Prostate gland (tissue), 2 donors: ENCODE measurements at places on chromosomes 12 and 14. TPM values are rescaled to one million over a fixed set of nuclear protein-coding genes. Genes with fewer than 3 reads are reported as not detected.

DNA sequence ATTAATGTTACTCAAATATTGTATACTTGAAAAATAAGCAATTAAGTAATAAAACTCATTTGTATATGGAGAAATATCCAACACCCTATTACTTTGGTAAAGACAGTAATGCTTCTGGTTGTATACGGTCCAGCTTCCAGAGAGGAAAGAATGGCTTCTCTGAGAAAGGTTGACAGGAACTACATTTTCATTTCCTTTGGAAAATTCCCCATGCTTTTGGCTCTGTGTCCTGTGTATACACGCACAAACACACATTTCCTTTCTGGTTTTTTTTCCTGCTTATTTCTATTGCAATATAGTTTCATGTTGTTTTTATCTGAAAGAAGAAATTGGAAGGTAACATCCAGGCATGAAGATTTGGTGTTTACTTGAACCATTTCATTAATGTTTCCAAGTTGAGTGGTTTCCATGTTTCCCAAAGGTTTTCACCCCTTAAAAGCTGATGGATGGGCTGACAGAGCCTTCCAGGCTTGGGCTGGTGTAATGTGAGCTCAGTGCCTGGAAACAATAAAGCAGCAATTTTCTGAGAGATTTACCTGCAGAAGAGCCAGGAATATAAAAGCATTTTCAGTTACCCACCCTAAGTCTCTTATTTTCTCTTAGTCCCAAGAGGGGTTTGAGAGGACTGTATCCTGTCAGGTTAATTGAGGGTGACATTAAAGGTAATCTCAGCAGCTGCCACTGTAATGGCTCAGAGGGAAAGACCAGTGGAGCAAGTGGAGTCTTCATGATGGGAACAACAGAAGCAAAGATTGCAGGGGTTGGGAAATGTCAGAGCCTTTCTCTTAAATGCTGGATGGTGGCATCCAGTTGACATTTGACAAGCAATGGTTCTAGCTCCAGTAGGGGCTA, 33.4 kb upstream of the TMTC1 start:
- no peaks in the 10 kb centered on the region for H3K27me3 ChIP-seq
- no peaks in the 10 kb centered on the region for H3K36me3 ChIP-seq
- no peak overlapping the region for H3K4me3 ChIP-seq
- DNase-seq, result no peak

GRCh38 chr12:1928439-1929121, 10.1 kb upstream of the CACNA2D4 start:
- no peak overlapping the region for H3K27ac ChIP-seq
- H3K27me3 ChIP-seq, result no peaks in the 10 kb centered on the region
- DNase-seq, result no peak
- no peaks in the 10 kb centered on the region for H3K36me3 ChIP-seq
- H3K4me1 ChIP-seq, result no peaks in the 10 kb centered on the region
- H3K4me3 ChIP-seq, result no peak overlapping the region

DNA sequence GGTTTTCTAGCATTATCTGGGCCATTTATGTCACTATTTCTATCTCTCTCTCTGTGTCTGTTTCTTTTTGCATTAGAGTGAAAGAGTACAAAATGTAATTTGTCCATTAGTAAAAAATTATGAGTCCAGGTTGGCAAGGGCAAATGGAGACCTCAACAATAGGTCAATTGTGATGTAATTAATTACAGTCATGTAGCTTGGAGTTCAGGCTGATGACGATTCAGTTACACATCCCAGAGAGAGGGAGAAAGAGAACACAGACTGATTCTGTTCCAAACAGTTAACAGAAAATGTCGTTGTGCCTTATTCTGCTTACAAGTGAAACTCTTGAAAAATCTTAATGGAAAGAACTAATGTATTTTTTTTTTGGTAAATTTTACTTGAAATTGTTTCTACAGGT, 83.3 kb downstream of the ATXN7L3B start:
- H3K4me3 ChIP-seq, result no peak overlapping the region
- no peak for DNase-seq
- no peaks in the 10 kb centered on the region for H3K27me3 ChIP-seq
- no peaks in the 10 kb centered on the region for H3K36me3 ChIP-seq
- H3K27ac ChIP-seq, result no peak overlapping the region

The TEAD4 gene
- total RNA-seq, result 20.9 TPM

DNA sequence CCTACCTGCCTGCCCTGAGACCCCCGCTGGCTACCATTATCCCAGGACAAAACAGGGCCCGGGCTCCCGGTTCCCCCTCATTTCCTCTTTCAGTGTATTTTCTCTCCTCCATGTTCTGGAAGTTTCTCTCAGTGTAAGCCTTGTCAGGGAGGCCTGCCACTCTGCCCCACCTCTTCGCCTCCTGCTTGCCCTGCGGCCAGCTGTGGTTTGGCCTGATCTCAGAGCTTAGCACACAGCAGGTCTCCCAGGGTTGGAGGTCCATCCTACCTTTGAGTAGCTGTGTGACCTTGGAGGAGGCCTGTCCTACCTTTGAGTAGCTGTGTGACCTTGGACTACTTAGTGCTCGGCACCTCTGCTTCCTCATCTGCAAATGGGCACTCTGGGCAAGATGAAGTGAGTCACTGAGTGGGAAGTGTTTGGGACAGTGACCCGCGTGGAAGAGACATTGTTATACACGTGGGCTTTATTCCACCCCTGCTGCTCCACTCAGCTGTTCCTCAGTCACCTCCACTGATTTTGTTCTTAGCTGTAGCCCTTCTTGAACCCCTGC, 212.7 kb downstream of the ZFP36L1 start:
- DNase-seq, result no peak
- H3K27ac ChIP-seq, result no peak overlapping the region
- no peak overlapping the region for H3K4me3 ChIP-seq
- H3K36me3 ChIP-seq, result no peaks in the 10 kb centered on the region
- H3K4me1 ChIP-seq, result no peaks in the 10 kb centered on the region

The IFT43 gene
- total RNA-seq, result 43.1 TPM

GRCh38 chr12:4141348-4142270, 132.0 kb upstream of the CCND2 start:
- no peaks in the 10 kb centered on the region for H3K27me3 ChIP-seq
- no peaks in the 10 kb centered on the region for H3K36me3 ChIP-seq
- DNase-seq, result no peak
- H3K4me1 ChIP-seq, result no peaks in the 10 kb centered on the region
- H3K4me3 ChIP-seq, result no peak overlapping the region

DNA sequence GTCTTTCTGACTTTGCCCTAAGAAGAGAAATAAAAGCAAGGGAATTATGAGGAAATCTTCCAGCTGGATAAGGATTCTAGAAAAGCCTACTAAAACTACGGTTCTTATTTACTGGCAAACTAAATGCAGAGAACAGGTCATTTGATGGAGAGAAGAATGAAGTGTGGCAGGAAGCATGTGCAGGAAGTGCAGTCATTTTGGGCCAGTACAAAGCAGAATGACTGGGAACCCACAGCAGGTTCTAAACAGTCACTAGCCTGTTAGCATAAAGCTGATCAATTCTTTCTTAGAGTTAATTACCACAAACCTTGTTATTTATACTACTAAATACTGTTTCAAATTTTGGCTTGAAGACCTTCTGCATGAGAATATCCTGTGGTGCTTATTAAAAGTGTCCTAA, 36.7 kb downstream of the CFAP54 start:
- H3K27ac ChIP-seq, result no peak overlapping the region
- H3K4me1 ChIP-seq, result no peaks in the 10 kb centered on the region
- no peak overlapping the region for H3K4me3 ChIP-seq
- no peaks in the 10 kb centered on the region for H3K27me3 ChIP-seq
- no peak for DNase-seq

GRCh38 chr12:118850244-118850825, 131.0 kb upstream of the SRRM4 start:
- no peak overlapping the region for H3K27ac ChIP-seq
- DNase-seq, result no peak
- H3K4me3 ChIP-seq, result no peak overlapping the region
- no peaks in the 10 kb centered on the region for H3K4me1 ChIP-seq

The REP15 gene
- total RNA-seq, result 2.4 TPM

The LRTM2 gene
- not detected for total RNA-seq

DNA sequence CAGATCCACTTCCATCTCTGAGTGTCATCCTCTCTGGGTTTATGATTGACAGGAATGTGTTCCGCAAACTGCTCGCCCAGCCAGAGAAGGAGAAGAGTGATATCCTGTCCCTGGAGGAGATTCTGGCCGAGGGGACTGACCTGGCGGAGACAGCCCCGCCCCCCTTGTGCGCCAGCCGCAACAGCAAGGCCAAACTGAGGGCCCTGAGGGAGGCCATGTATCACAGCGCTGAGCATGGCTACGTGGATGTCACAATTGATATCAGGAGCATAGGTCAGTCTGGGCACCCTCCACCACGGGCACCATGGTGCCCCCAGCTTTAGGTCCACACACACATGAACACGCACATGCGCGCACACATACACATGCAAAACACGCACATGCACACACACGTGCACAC, 67.5 kb upstream of the PWP1 start:
- H3K4me3 ChIP-seq, result no peak overlapping the region
- H3K27ac ChIP-seq, result no peak overlapping the region
- H3K4me1 ChIP-seq, result no peaks in the 10 kb centered on the region
- DNase-seq, result no peak

The CMTM5 gene
- 1.5 TPM for total RNA-seq

- DNase-seq, result no peak
- no peak overlapping the region for H3K27ac ChIP-seq
- H3K36me3 ChIP-seq, result no peaks in the 10 kb centered on the region
- H3K4me1 ChIP-seq, result no peaks in the 10 kb centered on the region
- no peaks in the 10 kb centered on the region for H3K27me3 ChIP-seq
- H3K4me3 ChIP-seq, result no peak overlapping the region
Observed at GRCh38 chr12:28570811-28571210, 380.6 kb downstream of the CCDC91 start.

DNA sequence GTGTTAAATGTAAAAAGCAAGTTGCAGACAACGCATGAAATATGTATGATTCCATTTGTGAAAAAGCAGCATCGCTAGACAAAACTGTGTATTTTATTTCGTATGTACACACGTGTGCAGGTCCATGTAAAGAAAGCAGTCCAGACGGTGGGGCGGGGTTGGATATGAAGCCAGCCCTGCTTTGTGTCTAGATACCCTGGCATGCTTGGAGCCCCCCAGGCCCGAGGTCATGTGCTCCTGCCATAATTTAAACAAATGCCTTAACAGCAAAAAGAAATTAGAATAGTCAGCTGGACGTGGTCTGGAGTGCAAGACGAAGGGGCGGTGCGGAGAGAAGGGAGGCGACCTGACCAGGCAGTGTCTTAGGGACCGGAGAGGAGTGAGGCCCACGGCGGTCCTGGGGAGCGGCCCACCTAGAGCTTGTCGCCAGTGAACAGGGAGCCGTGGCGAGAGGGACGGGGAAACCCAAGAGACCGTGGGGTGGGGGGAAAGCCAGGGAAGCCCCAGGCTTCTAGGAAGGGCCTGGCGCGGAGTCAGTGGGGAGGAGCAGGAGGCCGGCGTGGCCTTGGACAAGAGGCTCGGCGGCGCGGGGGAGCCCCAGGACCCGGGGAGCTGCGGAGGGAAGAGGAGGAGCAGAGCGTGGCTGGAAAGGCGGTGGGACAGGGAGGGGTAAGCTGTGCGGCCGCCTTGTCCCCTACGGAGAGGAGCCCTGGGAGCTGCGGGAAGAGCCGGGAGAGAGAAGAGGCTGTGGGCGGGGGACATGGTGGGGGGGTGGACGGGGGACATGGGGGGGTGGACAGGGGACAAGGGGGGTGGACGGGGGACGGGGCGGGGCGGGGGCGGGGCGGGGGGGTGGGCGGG, 118.5 kb upstream of the C14orf180 start:
- H3K4me1 ChIP-seq, result no peaks in the 10 kb centered on the region
- no peaks in the 10 kb centered on the region for H3K36me3 ChIP-seq
- H3K27me3 ChIP-seq, result peaks cover 2% of the 10 kb centered on the region
- no peak for DNase-seq
- H3K27ac ChIP-seq, result no peak overlapping the region

The GARIN6 gene
- not detected for total RNA-seq

The ACOT6 gene
- not detected for total RNA-seq

GRCh38 chr14:55756078-55756477, 176.1 kb downstream of the KTN1 start:
- no peak for DNase-seq
- no peaks in the 10 kb centered on the region for H3K36me3 ChIP-seq
- H3K27me3 ChIP-seq, result no peaks in the 10 kb centered on the region
- no peak overlapping the region for H3K4me3 ChIP-seq

GRCh38 chr12:2395354-2395977, 342.7 kb downstream of the CACNA1C start:
- no peaks in the 10 kb centered on the region for H3K4me1 ChIP-seq
- H3K4me3 ChIP-seq, result no peak overlapping the region
- no peaks in the 10 kb centered on the region for H3K27me3 ChIP-seq
- H3K27ac ChIP-seq, result no peak overlapping the region
- no peaks in the 10 kb centered on the region for H3K36me3 ChIP-seq
- DNase-seq, result no peak

DNA sequence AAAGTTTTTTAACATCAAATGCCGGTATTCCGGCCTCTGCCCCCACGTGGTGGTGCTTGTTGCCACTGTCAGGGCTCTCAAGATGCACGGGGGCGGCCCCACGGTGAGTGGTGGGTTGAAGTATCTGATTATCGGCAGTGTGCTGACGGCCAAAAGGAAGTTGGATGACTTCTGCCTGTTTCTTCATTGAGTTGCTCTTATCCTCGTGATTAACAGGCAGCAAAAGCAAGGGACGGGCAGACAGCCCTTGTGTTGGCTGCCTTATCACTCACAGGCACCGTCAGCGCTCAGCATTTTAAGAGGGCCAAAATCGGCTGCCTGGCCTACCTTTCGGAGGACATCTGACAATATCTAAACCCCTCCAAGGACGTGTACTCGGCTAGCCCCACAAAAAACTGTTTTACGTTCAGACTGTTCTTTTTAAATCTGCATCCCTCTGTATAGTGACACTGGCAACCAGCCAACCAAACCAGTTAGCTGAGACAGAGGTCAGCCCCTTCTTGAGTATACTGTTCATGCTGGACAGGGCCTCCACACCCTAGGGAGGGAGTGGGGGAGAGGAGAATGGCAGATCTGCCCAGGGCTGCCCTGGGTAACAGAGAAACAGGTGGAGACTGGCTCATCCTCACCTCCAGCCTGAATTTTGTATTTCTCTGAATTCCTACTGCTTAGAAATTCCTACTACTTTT, 22.9 kb upstream of the AKAP5 start:
- no peak overlapping the region for H3K27ac ChIP-seq
- no peak for DNase-seq
- no peaks in the 10 kb centered on the region for H3K27me3 ChIP-seq
- no peaks in the 10 kb centered on the region for H3K36me3 ChIP-seq
- H3K4me1 ChIP-seq, result no peaks in the 10 kb centered on the region
- no peak overlapping the region for H3K4me3 ChIP-seq

The OVCH1 gene
- not detected for total RNA-seq
